ENCODE measurements at places on chromosomes 5 and 9. TPM values are rescaled to one million over a fixed set of nuclear protein-coding genes. Genes with fewer than 3 reads are reported as not detected.

The CCDC127 gene
- polyA plus RNA-seq: 21.0 TPM

The FOXD4L3 gene
- polyA plus RNA-seq: 0.81 TPM

The ASS1 gene
- 40.2 TPM for polyA plus RNA-seq

The SVEP1 gene
- polyA plus RNA-seq: 3.1 TPM

The LHFPL2 gene
- 39.4 TPM for polyA plus RNA-seq

The HSD17B3 gene
- 0.54 TPM for polyA plus RNA-seq

The PRDM9 gene
- polyA plus RNA-seq: not detected

The PCDHGA8 gene
- 2.1 TPM for polyA plus RNA-seq

The TAF1L gene
- polyA plus RNA-seq: 0.09 TPM

The OGN gene
- 70.2 TPM for polyA plus RNA-seq

The IFNA13 gene
- not detected for polyA plus RNA-seq

The ERCC8 gene
- 21.0 TPM for polyA plus RNA-seq

The EPB41L4B gene
- polyA plus RNA-seq: 42.8 TPM

The CDC14B gene
- 20.2 TPM for polyA plus RNA-seq

The UGT3A2 gene
- polyA plus RNA-seq: 0.66 TPM

The FGD3 gene
- 17.2 TPM for polyA plus RNA-seq

The C9orf43 gene
- 0.29 TPM for polyA plus RNA-seq

The RNF183 gene
- 0.12 TPM for polyA plus RNA-seq

Measured in spinal cord (tissue), 10 donors.